ENCODE measurements at places on chromosomes 2 and 18.

- no peak overlapping the region for H3K4me3 ChIP-seq
- no peaks in the 10 kb centered on the region for H3K27me3 ChIP-seq
- no peak for DNase-seq
- H3K4me1 ChIP-seq, result no peaks in the 10 kb centered on the region
These were observed 161.2 kb upstream of the XIRP2 start for GRCh38 chr2:166727095-166727494.

DNA sequence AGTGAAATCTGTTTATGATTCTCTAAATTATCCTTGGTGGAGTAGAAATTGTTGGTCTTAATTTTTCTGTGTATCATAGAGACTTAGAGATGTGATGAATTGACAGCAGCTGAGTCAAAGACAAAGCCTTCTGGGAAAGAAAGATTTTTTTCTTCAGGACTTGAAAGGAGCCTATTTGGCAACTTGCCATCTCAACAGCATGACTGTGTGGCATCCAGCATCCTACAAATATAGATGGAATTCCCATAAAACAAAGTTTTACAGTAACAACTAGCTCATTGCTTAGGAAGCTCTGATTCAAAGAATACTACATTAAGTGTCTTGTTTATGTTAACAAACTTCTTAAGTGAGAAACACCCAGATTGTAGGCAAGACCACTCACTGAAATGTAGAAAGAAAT, 79.2 kb upstream of the SETBP1 start:
- peaks cover 3% of the 10 kb centered on the region for H3K4me1 ChIP-seq
- no peak for DNase-seq
- no peaks in the 10 kb centered on the region for H3K27me3 ChIP-seq
- H3K27ac ChIP-seq, result no peak overlapping the region

DNA sequence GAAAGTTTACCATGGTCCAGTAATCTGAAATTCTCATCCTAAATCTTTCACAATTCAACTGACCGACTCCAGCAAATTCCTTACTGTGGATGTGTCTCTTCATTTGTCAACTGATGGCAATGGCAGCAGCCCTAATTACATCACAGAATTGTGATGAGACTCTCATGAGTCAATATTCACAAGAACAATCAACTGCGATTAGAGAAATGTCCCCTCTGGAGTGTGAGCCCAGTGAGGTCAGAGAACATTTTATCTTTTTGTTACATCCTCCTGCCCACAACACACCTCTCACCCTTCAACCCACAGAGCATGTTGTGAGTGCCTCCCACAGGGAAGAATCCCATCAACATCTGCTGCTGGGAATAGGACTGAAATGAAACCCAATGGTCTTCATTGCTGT, 73.6 kb downstream of the CD226 start:
- no peak for DNase-seq
- no peak overlapping the region for H3K27ac ChIP-seq
- H3K4me3 ChIP-seq, result no peak overlapping the region
- no peaks in the 10 kb centered on the region for H3K27me3 ChIP-seq
- H3K36me3 ChIP-seq, result no peaks in the 10 kb centered on the region

DNA sequence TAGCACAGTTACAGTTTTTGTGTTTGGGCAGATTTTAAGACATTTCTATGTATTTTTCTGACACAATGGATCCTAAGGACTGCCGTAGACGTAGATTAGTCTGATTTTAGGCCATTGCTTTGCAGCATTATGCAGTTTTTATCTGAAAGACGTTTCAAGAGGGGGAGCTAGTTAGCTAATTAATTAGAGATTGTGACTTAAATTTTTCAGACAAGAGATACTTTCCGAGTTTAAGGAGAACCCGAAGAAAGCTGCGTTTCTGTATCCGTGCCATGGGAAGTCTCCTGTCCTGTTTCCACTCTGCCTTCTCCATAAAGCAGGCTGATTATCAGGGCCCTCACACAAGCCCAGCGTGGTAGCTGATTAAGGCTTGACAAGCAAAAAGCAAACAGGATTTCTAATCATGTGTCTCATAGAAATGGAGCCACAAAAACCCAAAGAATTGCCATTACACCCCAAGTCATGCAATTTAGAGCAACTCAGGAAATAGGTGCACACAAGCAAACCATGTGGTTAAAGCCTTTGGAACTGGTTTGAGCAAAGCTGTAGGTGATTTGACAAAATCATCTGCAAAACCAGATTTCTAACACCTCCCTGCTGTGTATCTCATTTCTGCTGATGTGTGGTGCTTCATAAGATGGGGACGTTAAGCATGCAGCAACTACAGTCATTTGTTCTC, 808.1 kb downstream of the RNF144A start:
- no peak overlapping the region for H3K4me3 ChIP-seq
- H3K27ac ChIP-seq, result no peak overlapping the region
- H3K27me3 ChIP-seq, result no peaks in the 10 kb centered on the region
- no peak for DNase-seq
- no peaks in the 10 kb centered on the region for H3K4me1 ChIP-seq

- H3K36me3 ChIP-seq, result peaks cover 21% of the 10 kb centered on the region
- no peak for DNase-seq
- H3K4me3 ChIP-seq, result no peak overlapping the region
- peaks cover 14% of the 10 kb centered on the region for H3K4me1 ChIP-seq
These were observed 3.0 kb downstream of the PIKFYVE start for GRCh38 chr2:208269091-208269490.

- no peak for DNase-seq
- no peaks in the 10 kb centered on the region for H3K4me1 ChIP-seq
These were observed 46.4 kb upstream of the SIX3 start for GRCh38 chr2:44895061-44895460.

DNA sequence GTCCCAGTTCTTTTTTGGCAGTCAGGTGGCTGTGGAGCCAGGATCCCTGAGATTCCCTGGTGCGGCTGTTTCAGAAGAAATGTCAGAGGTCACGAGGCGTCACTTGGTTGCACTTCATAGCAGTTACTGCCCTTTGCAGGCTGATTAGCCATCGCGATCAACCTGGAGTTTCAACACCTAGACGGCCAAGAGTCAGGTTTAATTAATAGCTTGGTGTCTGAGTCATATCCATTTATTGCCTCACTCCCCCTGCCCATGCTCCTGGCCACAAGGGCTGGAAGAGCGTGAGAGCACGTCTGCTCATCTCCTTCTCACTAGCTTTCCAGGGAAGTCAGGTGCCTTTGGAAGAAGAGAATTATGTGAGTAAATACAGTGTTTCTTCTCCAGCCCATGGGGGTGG, 552.3 kb downstream of the TSN start:
- no peaks in the 10 kb centered on the region for H3K36me3 ChIP-seq
- H3K4me3 ChIP-seq, result no peak overlapping the region
- DNase-seq, result no peak

Measured in SK-N-SH (cell line).